AG10803 (cell line): ENCODE measurements at places on chromosomes 5 and 9.

DNA sequence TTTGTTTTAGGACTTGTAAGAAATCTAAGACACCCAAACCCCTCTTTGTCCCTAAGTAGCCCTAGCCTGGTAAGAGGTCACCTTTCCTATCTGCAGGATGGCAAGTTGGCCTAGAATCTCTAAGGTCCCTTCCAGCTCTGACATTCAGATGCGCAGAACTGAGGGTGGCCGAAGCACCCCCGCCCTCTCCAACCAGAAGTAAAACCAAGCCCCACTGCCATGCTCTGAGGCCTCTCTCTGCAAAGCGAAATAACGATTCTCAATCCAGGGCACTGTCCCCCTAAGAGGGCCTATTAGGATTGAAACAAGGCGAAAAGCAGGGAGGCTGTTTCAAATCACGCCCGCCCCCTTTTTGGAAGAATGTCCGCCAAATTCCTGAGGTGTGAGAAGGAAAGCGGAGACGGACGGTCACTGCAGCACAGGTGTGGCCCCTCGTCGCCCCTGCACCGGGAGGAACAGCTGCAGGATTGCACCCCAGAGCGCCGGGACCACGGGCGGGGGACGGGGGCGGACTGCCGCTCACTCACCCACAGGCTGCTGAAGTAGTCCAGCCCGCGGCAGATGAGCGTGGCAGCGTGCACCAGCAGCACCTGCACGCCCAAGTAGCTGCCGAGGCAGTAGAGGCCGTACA, 824 bp downstream of the TMEM245 start:
- peak; percentile 1 for DNase-seq

DNA sequence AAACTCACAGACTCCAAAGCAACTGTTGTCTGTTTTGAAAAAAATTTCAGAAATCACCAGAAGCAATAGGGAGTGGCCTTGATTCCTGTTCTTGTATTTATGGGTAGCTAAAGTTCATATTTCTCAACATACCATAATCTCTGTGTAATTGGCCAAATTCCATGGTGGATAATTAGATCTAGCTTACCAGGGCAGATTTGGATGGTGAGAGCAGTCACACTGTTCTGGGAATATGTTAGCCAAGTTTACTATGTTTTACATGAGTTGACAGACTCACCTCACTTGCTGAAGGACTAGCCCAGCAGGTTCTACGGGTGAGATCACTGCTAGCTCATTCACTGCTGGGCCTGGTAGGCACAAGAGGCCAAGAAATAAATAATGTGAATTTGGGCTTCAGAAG, 32.7 kb upstream of the CDKN2B start:
- DNase-seq, result peak; percentile 64

- no peak for DNase-seq
These were observed 649.4 kb downstream of the IRX1 start for GRCh38 chr5:4245076-4245475.

GRCh38 chr5:180175015-180175431, 34.0 kb downstream of the RASGEF1C start:
- DNase-seq, result no peak

GRCh38 chr9:34714007-34714406, 4.1 kb upstream of the CCL21 start:
- DNase-seq, result no peak

DNA sequence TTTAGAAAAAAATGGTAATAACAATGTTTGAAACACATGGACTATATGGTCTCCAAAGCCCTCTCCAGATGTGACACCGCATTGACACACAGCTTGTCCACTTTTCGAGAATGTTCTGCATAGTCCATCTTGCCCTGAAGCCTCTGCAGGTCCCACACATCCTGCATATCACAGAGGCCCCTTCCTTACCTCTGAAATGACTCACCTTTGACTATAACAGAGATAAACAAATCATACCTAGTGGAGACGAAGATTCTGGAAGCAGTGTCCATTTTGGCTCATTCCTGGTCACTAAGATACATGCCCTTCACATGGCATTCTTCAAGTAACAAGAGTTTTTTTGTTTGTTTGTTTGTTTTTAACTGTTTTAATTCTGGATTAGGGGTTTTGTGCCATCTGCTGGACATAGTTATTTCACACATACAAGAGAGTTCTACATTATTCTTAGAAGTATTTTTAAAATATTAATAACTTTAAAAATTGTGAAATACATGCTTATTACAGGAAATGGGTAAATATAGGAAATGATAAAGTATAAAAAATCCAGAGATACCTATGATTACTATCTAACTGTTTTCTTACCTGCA, 5.1 kb downstream of the ARL14EPL start:
- DNase-seq, result no peak

GRCh38 chr5:141680751-141681201, 1.3 kb downstream of the ARAP3 start:
- DNase-seq, result no peak

DNA sequence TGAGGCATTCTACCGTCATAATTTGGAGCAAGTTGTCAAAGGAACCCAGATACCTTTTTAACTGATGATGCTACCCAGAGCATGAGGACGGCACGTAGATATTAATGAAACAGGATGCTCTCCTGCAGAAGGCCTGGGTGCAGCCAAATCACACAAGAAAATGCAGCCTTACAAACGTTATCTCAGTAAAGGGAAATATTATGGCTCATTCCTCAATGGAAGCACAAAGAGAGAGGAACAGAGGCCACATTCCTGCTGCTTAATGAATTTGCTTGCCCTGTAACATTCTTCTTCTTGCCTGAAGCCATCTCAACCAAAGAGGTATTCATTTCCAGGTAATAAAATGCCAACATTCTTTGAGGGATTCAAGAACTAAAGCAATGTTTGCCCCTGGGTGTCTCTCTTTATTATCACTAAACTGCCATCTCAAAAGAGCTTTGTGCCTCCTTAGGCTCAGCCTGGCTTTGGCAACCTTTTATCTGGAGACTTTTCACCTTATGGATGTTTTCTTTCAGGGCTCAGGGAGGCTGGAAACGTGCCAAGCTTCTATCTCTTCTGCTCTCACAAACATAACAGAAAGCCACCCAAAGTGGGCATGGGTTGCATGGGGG, 92.9 kb downstream of the TNC start:
- DNase-seq, result no peak

- no peak for DNase-seq
These were observed 91.8 kb upstream of the DPYSL3 start for GRCh38 chr5:147601652-147602051.

GRCh38 chr5:3266861-3267260, 328.8 kb upstream of the IRX1 start:
- DNase-seq, result no peak

GRCh38 chr5:1429066-1429465, 16.2 kb downstream of the SLC6A3 start:
- no peak for DNase-seq

- DNase-seq, result no peak
These were observed 8.7 kb upstream of the CDKN2AIPNL start for GRCh38 chr5:134420343-134420742.

DNA sequence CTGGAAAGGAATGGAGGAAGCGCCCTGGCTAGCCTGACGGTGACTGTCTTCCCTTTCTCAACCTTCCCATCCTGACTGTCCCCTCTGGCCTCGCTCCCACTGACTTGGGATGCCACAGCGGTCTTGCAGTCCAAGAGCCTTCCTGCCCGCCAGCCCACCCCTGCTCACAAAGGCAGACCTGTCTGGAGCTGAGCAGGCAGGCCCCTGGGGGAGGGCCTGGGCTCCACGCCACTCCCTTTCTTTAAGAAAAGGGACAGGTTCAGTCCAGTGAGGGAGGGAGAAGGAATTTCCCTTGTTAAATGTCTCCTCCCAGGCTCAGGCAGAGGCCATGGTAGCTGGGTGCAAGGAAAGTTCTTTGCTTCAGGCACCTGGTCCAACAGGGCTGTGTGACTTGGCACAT, 18.1 kb downstream of the FGF1 start:
- DNase-seq, result no peak

- no peak for DNase-seq
These were observed 12.8 kb upstream of the SELENOP start for GRCh38 chr5:42824347-42824976.

GRCh38 chr5:67644221-67644920, 447.8 kb upstream of the CD180 start:
- no peak for DNase-seq

DNA sequence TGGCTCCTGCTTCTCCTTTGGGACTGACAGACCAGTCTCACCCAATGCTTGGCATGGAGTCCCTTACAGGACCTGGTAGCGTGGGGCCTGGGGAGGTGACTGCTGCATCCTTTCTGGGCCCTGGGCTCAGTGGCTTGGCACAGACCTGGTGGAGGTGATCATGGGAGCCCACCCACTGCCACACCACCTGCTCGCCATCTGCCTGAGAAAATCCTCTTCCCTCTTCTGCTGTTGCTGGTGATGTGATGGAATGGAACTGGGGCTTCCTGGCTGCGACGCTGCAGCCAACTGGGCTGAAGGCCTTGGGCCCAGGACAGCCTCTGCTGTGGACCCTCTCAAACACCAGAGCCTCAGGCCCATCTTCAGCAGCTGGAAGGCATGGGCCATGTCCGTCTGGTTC, 122.5 kb upstream of the PANK3 start:
- no peak for DNase-seq

DNA sequence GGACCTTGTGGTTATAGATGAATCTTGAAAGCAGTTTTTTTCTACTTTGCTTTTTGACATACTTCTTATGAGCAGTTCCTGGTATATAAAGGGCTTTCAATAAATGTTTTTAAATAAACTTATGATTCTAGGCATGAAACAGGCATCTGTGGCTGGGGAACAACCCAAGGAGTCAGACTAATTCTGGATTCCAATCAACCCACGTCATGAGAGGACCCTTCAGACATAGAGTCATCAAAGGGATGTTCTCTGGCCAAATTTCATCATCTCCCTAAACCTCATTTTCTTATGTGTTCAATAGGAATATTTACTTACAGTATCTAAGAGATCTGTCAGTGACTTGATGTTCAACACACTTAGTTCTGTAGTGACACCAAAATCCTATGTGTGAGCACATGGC, 243.8 kb upstream of the ZNF462 start:
- DNase-seq, result peak; percentile 55

- no peak for DNase-seq
These were observed 38.0 kb upstream of the SLC6A19 start for GRCh38 chr5:1163366-1163765.

DNA sequence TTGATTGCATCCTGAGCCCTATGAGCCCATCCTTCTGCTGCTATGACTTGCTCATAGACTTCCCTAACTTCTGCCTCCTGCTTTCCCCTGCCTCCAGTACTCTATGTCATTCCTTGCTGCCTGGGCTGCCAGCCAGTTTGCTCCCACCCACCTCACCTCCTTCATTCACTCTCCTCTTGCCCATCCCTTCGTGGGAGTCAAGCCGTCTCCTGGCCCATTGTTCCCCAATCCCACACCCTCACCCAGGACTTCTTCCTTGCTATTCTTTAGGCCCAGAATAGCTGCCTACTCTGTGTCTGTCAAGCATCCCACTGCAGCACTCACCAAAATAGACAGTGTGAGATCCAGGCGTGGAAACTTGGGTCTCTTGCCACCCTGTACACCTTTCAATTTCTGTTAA, 131.0 kb downstream of the RASGRF2 start:
- DNase-seq, result no peak

DNA sequence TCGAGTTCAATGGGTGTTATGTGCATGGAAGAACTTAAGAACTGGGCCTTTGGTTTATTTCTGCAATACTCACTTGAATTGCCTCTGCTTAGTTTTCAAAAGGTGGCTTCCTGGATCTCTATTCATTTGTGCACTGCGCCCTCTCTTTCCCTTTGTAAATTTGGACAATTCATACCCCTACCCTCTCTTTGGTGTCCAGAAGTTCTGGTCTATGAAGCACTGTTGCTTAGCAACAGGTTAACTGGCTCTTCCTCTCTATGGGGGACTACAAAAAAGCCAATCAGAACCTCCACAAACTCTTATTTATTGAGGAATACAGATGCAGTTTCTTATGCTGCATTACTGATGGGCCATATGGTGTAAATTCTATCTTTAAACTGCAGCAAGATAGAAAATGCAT, 13.5 kb upstream of the FAM120A start:
- no peak for DNase-seq

GRCh38 chr9:136854113-136854841, 2.1 kb downstream of the MAMDC4 start:
- no peak for DNase-seq

DNA sequence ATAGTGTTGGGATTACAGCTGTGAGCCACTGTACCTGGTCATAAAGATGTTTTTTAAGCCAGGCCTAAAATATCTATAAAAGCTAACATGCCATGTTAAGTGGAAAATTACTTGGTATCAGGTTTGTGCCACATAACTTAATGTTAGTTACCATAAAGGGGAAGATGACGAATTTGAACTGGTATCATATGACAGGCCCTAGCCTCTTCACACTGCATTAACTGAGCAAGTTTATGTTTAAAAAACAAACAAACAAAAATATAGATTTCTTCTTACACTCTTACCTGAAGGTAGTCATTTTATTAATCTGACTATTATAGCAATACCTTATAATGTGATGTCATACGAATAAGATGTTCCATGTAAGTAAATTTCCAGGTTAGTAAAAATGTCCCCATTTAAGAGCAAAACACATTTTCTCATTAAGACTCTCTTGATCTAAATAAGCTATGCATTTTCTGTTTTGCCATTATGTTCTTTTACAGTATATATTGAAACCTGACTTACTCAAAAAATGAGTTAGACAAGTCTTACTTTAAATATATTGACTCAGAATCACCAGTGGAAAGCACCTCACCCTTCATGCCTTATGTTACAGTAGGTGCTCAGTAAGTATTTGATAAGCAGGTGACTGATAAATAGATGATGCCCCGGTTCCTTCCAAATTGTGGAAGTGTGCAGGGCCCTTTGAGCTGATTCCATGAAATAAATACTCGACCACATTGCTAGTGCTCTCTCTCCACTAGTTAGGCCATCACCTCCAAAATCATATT, 125.4 kb downstream of the CDC42SE2 start:
- DNase-seq, result no peak

GRCh38 chr5:101678481-101679193, 617.4 kb downstream of the SLCO4C1 start:
- peak; percentile 44 for DNase-seq

DNA sequence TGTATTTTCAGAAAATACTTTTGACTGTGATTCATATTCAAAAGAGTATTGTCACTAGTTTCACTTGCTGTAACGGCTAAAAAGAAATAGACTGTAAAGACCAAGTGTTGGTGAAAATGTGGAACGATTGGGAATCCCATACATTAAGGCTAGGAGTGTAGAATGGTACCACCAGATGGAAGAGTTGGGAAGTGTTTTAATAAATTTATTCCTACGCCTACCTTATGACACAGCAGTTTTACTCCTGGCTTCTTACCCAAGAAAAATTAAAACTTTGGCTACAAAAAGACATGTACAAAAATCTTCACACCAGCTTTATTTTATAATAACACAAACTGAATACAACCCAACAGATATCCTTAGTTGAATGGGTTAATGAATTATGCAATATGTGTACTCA, 256.2 kb downstream of the TAF11L14 start:
- no peak for DNase-seq
